ENCODE measurements at places on chromosomes 1 and 21.

- no peak for DNase-seq
Measured at GRCh38 chr1:173870252-173871075, 2.3 kb downstream of the ZBTB37 start.

- no peak for DNase-seq
Measured at GRCh38 chr1:4395158-4395557, 259.3 kb upstream of the AJAP1 start.

DNA sequence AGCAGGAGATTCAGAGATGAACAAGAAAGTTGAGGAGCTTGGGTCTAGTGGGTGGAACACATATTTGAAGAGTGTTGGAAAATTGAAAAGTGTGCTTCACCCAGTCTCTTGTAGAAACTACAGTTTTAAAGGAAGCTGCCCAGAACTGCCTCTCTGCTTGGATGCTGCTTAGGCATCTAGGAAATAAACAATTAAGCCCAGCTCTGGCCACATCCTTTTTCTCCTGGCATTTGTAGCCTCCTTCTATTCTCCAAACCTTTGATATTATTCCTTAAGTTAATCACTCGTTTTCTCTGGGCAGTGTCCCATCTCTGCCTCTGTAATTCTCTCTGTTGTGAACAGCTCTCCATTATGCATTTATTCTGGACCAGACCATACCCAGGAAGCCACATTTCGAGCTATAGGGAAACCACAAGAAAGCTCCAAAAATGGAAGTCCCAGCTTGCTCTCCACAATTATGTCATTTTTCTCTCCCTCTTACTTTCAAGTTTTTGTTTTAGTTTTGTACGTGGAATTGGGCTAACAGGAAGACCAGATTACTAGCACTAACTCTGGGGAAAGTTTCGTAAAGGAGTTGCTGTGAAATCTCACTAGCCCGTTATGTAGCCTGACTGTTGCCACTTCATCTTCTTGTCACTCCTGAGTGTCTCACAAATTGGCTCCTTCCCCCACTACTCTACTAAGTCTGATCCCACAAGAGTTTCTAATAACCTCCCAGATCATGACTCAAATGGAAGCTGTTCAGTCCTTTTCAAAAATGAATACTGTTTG lies 102.2 kb downstream of the NTMT2 start:
- DNase-seq = no peak

DNA sequence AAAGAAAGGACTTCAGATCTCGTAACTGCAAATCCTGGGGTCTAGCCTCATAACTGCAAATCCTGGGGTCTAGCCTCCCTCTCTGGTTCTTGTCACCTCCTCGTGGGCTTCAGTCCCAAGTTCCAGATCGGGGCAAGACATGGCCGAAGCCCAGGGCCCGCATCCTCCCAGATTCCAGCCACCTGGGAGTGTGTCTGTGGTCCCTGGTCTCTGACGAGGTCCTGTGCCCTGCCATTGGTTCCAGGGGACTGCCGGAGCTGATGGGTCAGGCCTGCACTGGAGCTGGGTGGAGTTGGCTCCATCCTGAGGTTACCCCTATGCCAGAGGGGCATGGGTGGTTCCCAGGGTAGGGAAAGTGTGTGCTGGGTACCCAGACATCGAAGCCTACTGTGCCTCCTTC lies 17.7 kb upstream of the C1orf174 start:
- no peak for DNase-seq

- no peak for DNase-seq
Measured at GRCh38 chr1:88655685-88656299, 28.3 kb upstream of the PKN2 start.

- no peak for DNase-seq
Measured at GRCh38 chr1:155947741-155948140, 6.3 kb downstream of the RXFP4 start.

GRCh38 chr1:150484861-150485260 lies 2.4 kb upstream of the TARS2 start:
- no peak for DNase-seq

GRCh38 chr1:210587566-210587965 lies 258.9 kb downstream of the HHAT start:
- DNase-seq = no peak

DNA sequence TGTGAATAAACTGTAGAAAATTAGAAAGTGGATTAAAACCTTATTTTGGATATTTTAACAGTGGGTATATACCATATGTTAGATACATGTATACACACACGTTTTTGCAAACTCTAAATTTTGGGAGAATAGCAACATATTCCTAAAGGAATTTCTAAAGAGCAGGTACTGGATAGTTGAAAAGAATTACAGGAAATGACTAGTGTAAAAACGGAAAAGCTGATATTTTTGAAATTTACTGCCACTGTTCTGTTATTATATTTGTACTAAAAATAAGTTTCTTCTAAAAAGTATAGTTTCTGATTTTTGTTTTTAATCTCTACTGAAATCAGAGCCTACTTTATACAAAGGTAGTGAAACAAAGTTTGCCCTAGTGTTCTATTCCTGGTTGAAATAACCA lies 114.1 kb downstream of the HS2ST1 start:
- no peak for DNase-seq

DNA sequence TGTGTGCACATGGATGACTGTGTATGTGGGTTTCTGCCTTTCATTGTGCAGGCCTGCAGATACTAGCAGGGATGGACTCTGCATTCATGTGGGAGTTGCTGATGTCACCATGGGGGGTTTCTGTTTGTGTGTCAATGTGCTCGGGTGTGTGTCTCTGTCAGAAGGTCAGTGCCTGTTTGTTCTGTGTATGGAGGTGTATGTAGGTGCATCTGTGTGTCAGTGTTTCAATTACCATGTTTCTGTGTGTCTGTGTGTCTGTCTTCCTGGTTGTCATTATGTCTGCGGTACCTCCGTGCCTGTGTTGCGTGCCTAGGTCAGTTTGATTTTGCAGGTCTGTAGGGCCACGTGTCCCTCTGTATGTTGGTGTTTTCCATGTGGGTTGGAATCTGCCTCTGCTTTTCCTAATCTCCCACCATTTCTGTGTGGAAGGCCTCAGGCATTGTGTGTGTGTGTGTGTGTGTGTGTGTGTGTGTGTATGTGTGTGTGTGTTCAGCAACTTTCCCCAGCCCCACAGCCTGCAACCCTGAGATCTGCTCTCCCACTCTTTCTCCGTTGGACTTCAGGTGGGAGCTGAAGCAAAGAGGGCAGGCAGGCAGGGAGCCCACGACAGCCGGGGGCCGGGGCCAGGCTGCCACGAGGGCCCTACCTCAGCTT lies 36.7 kb upstream of the WASF2 start:
- DNase-seq = no peak

- DNase-seq = no peak
Measured at GRCh38 chr1:58572690-58573089, 4.4 kb downstream of the TACSTD2 start.

GRCh38 chr1:28971980-28972771 lies 57.8 kb downstream of the EPB41 start:
- DNase-seq = no peak

DNA sequence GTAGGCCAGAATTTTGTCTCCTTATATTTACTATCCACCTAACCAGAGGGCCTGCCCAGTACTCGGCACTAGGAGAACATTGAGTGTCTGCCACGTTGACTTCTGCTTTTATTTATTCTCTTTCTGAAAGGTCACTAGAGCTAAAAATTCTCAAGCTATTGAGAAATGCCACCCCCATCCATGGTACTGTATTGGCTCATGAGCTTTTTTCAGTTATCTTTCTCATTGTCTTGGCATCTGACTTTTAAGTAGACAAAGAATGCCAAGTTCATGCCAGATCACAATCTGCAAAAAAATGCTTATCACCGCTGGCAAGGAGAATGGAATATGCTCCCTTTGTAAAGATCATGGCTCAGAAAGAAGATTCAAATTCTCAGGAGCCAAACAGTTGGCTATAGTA lies 49.8 kb upstream of the MROH9 start:
- DNase-seq = no peak

GRCh38 chr21:35178827-35179226 lies 129.7 kb upstream of the RUNX1 start:
- no peak for DNase-seq

GRCh38 chr1:67741736-67742135 lies 56.7 kb downstream of the GADD45A start:
- DNase-seq = no peak

DNA sequence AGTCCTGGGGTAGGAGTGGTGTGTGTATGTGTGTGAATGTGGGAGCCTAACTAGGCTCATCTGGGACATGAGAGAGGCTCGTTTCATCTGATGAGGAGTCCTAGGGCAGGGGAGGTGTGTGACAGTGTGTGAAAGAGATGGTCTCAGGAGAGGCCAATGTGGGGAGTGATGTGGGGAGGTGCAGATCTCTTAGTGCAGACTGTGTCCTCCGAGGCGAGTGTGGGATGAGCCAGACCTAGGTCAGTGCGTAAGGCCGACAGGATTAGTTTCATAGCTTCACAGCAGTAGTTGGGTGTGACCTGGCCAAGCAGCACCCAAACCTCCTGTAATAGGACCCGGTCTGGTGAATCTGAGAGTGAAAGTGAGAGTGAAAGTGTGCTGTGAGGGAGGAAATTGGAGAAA lies 94.7 kb downstream of the LIPI start:
- no peak for DNase-seq

- DNase-seq = no peak
Measured at GRCh38 chr1:117359561-117360289, 7.5 kb upstream of the MAN1A2 start.

- DNase-seq = no peak
Measured at GRCh38 chr1:99677416-99677815, 31.5 kb downstream of the PALMD start.

DNA sequence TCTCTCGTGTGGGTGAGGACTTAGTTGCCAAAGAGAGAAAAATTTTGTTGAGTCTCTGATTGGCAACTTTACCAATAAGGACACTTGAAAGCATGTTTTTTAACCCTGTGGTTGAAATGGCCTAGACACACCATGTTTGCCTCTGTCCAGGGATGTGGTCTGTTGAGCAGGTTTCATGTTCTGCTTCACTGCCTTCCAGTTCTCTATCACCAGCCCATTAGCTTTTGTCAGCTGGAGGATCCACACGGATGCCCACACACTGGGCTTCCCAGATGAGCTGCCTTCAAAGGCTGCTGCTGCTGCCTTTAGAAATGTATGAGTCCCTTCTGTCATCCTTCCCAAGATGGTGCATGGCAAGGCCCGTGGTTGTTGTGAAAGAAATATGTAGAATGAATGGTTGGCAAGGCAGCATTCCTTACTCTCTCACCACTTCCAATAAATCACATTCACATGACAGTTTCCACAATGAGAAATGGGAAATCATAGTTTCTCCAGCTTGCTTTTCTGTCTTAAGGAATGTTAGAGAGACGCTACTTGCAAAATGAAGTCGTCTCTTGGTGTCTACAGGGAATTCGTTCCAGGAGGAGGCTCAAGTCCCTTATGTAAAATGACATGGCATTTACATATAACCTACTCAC lies 108.2 kb upstream of the SLC35F3 start:
- DNase-seq = no peak

DNA sequence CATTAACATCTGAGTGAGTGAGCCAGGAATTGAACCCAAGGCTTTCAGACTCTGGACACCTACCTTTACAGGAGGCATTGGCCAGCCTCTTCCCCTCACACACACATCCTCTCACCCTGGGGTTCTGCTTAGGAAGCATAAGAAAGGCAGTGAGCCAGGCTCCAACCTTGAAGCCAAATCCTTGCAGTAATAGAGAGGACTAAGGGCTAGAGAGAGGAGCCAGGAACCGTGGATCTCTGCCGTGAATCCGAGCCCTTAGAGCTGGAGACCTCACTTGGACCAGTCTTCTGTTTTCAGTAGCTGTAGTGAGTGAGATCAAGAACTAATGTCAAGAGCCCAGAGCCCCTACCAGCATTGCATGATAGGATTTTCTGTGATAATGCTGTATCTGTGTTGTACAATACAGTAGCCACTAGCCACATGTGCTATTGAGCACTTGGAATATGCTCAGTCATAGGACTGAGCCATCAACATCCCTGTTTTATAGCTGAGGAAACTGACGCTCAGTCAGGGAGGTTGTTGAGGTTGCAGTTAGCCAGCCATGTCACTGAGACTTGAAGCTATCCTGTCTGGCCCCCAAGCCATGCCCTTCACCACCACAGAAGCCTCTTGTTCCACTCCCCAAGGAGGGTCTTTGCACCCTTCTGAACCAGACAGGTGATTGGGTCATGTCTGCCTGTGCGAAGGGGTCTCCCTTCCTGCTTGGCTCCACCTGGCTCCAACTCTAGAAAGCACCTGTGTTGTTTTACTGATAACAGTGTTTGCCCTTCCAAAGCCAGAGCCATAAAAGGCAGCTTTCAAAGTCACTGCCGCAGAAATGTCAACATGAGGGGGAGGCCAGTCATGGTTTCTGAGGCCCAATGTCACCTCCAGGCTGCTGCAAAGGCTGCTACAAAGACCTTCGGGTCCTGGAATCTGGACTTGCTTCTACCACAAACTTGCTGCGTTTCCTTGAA lies 101.1 kb upstream of the JUN start:
- no peak for DNase-seq

DNA sequence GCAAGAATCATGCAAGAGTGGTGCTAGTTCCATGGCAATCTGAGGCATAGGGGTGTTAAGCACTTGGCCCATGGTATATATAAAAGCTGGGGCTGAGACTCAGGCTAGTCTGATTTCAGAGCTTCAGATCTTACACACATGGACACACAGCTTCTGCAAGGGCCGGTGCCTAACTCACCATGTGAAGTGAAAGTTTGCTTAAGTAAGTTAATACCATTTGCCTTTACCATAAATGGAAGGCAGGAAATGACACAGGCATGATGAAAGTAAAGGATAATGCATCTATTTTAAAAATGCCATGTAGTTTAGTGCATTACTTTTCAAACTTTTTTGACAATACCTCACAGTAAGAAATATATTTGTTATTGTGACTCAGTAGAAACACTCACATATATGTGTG lies 122.6 kb downstream of the KCNJ6 start:
- DNase-seq = no peak

DNA sequence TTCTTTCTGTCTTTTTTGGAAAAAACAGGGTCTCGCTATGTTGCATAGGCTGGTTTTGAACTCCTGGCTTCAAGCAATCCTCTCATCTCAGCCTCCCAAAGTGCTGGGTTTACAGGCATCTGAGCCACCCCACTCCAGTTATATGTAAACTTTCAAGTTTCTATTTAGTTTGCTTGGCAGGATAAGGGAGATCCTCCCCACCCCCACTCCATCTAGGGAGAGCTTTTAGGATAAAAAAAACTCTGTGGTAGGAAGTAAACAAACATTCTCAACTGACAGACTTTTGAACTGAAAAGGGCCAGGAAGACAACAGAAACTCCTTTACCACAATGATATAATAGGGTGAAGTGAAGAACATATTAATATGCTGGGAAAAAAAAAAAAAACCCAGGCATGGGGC lies 41.0 kb upstream of the ZNF326 start:
- no peak for DNase-seq

DNA sequence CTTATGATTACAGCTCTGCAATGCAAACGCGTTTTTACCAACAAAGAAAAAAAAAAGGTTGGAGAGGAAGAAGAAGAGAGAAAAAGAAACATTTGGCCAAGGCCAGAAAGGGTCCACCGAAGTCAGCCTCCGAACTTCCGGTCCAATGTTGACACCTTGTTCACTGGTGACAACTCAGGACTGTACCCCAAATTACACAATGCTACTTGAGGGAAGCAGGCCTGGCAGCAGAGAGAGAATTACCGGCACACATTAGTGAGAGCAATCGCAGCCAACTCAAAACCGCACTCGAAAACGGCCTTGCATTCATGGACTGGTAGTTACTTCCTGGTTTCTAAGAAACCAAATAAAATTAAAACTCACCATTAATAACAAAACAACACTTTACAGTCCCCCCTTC lies 652.5 kb downstream of the KIF26B start:
- DNase-seq = no peak

GRCh38 chr1:202348005-202348508 lies 442 bp upstream of the PPP1R12B start:
- no peak for DNase-seq

- DNase-seq = no peak
Measured at GRCh38 chr1:20792196-20792595, 5.1 kb upstream of the HP1BP3 start.
